Tibial nerve (tissue), 4 donors: ENCODE measurements at places on chromosomes 13 and 19. TPM values are rescaled to one million over a fixed set of nuclear protein-coding genes. Genes with fewer than 3 reads are reported as not detected.
A peak's percentile ranks its signal among the peaks of the same experiment; 100 is the strongest.

GRCh38 chr13:20185366-20186056 is 7.2 kb downstream of the GJB2 start:
- DNase-seq = no peak

DNA sequence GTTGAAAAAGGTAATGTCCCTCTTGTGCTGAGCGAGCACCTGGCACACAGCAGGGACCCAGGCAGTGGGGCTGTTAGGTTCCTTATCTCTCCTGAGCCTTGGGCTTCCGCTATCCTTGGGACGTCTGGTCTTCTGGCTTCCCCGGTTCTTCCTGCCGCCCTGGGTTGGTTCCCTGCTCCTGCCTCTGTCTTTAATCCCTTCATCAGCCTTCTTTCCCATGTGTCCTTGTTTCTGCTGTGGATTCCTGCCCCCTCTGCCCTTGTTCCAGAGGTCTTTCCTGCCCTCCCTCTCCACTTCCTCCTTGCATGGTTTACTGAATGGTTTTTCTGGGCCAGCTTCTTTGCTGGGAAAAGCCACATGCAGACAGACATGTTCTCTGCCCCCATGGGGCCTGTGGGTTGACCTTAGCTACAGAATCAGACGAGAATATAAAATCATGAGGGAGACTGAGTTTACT is 2.6 kb downstream of the EPN1 start:
- no peak for DNase-seq

DNA sequence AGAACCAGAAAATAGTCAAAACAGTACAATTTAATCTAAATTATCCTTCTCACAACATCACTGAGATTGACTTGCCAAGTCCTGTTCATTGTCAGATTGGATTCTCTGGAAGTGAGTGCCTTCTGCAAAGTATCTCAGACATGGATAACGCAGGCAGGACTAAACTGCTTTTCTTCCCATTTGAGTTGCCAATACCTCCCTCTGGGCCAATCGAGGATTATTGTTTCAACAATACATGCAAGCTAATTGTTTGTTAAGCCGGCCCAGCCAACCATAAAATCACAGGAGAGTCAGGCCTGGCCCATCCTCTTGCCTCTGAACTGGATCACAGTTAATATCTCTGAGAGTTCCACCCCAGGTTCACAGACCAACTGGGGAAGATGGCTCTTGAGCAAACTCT is 240.0 kb downstream of the ENOX1 start:
- no peak for DNase-seq

The CRX gene
- not detected for total RNA-seq

GRCh38 chr19:13036366-13036976 is 41.2 kb downstream of the NFIX start:
- DNase-seq = no peak

DNA sequence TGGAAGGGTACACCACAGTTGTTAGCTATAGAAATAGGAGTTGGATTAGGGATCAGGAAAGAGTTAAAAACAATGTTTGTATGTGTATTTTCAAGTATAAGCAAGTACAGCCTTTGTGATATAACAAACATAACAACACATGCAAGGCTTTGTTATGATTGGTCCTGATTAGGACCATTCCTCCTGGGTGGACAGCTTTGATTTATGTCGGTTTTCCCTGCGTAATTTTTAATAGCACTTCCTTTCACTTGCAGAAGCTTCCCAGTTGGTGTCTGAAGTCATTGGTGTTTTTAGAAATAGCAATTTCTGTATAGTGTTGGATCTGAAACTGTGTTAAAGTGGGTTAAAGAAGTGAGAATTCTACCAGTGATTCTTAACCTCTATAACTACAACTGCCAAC is 10.0 kb downstream of the FNDC3A start:
- no peak for DNase-seq

The RTBDN gene
- not detected for total RNA-seq

The FFAR3 gene
- not detected for total RNA-seq

The CASP14 gene
- total RNA-seq = not detected

- DNase-seq = no peak
Measured at GRCh38 chr19:32357720-32358119, 12.3 kb downstream of the ZNF507 start.

The F10 gene
- total RNA-seq = 15.3 TPM

DNA sequence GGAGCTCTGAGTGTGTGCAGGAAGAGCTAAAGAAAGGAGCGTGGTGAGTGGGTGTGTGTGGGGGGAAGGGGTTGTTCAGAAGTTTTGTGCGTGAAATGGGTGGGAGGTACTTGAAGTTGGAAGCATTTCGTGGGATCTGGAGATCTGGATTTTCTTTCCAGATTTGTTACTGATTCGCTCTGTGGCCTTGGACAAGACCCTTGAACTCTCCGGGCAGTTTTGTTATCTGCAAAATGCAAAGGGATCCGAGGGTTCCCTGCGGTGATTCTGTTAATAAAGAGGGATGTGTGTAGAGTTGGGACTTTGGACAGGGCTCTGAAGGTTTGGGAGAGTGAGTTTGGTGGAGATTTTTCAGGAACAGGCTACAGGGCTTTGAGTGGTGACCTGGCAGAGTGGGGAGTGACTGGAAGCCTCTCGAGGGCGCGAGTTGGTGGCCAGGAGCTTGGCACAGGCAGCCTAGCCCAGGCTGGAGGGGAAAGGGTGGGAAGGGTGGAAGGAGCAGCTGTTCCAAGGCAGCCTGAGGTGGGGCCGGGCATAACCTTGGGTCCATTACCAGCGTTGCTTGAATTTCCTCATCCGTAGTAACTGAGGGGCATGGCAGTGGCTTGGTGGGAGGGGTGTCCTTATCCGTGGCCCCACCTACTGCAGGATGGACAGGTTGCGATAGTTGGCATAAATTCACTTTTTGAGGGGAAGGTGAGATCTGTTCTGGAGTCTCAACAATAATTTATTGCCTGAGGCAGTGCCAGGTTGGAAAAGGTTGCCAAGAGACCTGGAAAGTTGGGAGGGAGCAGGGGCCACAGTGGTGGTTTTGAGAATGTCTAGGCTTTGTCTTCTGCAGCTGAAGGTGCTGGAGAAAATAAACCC is 2.1 kb downstream of the ACTN4 start:
- no peak for DNase-seq

GRCh38 chr13:48731001-48731658 is 77.4 kb downstream of the CYSLTR2 start:
- no peak for DNase-seq

DNA sequence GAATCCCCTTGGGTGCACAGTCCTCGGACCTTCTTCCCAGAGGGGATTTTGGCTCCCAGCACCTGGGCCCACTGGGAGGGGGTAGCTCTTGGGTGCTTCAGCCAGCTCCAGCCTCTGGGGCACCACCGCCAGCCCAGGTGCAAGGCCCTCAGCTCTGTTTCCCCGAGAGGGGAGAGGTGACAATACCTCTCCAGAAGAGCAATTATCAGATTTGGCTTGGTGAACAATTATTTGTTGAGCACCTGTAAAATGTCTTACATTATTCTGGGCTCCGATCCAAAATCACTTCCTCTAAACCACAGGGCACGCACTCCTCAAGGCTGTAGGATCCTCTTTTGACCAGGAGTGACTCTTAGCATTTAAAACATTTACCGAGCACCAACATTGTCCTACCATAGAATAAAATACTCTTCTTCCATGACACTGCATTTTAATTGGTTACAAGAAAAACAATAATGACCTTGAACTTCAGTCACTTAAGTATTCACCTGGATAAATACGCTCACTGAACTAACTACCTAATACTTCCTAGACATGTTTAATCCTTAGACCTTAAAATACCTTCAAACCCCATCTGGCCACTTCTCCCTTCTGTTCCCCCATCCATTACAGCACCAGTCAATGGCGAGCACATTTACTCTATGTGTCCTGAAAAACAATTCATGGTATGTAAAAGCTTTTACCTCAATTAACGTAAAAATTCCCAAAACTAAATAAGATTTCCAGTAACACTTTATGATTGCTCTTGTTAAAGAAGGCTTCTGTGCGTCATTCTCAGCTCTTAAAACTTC is 54.8 kb downstream of the ABCC4 start:
- DNase-seq = no peak

DNA sequence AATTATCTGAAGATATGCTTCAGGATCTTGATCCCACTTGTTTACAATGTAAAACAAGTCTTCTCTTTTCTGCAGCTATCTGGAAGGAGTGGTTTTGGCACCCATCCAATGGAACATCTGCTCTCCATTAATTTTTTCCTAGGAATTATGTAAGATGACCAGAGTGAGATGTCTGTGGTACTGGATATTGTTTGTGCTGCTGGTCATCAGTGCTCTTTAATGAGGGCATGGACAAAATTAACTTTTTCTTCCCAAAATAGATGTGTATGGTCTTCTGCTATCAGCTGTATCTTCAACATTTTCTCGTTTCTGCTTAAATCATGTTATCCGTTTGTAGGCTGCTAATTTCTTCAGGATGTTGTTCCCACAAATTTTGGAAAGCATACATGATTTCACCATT is 415.4 kb upstream of the KLHL1 start:
- DNase-seq = peak; percentile 10

The CDX2 gene
- not detected for total RNA-seq

The TUBB4A gene
- total RNA-seq = 18.0 TPM

DNA sequence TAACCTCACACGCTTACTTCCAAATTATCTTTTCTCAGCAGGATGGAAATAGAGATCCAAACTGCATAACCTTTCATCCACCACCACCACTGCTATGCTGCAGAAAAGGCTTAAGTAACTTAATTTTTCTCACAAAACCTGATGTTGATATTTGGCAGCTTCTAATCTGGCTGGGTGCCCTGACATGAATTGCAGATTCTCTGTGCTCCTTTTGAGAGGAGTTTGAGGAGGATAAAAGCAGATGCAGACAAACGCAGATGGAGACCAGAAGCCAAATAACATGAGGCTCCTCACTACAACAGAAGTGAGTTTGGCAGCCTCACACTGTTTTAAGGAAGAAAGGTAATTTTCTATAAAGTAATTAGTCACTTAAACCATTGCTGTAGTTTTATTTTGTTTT is 646.2 kb upstream of the ATXN8OS start:
- no peak for DNase-seq

DNA sequence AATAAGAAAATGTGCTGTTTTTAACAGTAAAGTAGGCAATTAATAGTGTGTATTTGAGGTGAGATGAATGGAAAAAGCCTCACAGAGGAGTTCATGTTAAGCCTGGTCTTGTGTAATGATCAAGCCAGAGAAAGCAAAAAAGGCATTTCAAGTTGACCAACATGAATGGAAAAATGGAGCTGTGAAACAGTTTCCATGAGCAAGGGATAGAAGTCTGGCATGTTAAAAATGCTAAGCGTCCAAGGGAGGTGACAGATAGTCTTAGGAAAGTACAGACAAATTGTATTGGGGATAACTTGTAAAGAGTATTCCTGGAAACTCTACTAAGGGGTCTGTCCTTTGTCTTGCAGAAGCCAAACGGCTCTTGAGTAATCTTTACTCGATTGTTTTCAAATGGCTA is 506.8 kb upstream of the ATXN8OS start:
- DNase-seq = no peak
